ENCODE measurements at places on chromosomes 2 and 18.
A peak's percentile ranks its signal among the peaks of the same experiment; 100 is the strongest.

- DNase-seq = peak; percentile 55
Measured at GRCh38 chr18:8008033-8008432, 440.9 kb downstream of the PTPRM start.

GRCh38 chr2:171921970-171922229, 361 bp upstream of the HAT1 start:
- no peak for DNase-seq

- no peak for DNase-seq
Measured at GRCh38 chr2:212141499-212141898, 397.1 kb downstream of the ERBB4 start.

- no peak for DNase-seq
Measured at GRCh38 chr2:195579776-195580555, 77.1 kb upstream of the SLC39A10 start.

GRCh38 chr2:120269076-120269744, 16.6 kb downstream of the RALB start:
- no peak for DNase-seq

- DNase-seq = no peak
Measured at GRCh38 chr2:110124038-110124825, 8.6 kb upstream of the MALL start.
